Pancreas (tissue), 10 donors: ENCODE measurements at places on chromosomes 12 and 14. TPM values are rescaled to one million over a fixed set of nuclear protein-coding genes. Genes with fewer than 3 reads are reported as not detected.

The EML5 gene
- 1.3 TPM for total RNA-seq

The GLIPR1L1 gene
- not detected for total RNA-seq

The TAS2R7 gene
- total RNA-seq, result not detected

DNA sequence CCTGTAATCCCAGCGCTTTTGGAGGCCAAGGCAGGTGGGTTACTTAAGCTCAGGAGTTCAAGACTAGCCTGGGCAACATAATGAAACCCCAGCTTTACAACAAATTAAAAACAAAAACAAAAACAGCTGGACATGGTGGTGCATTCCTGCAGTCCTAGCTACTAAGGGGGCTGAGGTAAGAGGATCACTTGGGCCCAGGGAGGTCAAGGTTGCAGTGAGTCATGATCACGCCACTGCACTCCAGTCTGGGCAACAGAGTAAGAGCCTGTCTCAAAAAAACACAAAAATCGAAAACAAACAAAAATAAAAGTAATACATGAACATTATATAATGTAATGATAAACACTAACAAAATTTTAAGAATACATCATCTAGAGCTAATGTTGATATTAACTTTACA lies 46.2 kb upstream of the GRIP1 start:
- DNase-seq, result no peak

DNA sequence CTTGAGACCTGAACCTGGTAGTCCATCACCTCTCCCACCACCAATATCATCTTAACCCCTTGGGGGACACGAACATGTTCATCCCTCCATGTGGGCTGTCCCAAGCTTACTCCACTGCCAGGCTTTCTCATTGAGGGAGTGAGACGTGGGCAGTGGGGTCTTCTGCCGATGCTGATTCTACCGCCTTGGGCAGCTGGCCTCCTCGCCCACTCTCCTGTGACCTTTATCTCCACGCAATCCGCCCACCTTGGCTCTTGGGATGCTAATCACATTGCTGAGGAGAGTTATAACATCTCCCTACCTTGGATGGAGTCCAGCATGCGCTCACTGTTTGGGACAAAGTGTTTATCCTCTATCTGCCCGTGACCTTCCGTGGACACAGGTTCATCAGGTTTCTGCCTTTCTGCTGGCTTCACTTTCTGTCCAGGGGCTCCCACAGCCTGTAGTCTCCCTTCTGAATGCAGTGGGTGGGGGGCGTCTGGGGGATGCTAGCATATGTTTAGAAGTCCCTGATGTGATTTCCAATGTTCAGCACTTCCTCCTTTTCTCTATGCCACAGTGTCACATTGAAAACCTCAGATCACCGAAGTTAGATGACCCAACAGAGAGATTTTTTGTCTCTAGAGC lies 53.2 kb upstream of the ESRRB start:
- no peak for DNase-seq

- peak; percentile 48 for DNase-seq
These were observed 212.1 kb downstream of the GXYLT1 start for GRCh38 chr12:41932470-41932991.

DNA sequence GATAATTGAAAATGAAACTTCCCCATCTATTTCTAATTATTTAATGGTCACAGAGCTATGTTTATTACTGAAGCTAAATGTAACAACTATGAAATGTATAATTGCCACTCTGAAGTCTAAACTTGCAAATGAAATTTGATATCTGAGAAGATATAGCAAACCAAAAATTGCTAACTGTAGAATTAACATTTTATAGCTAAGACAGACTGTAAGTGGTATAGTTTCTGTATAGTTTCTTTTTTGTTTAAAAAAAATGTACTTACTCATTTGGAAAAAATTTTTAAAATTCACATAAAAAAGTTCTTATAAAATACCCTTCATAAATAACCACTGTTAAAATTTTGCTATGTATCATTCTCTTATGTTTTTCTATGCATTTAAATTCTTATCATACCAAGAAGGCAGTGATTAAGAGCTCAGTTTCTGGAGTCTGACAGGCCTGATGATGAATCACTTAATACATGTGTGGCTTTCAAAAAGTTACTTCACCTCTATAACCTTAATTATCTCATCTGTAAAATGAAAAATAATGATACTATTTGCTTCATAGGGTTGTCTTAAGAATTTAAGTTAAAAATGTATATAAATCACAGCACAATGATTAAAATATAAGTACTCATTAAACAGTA lies 214.7 kb upstream of the GARIN2 start:
- DNase-seq, result no peak

- no peak for DNase-seq
These were observed 80.1 kb downstream of the PHETA1 start for GRCh38 chr12:111288771-111289170.

- no peak for DNase-seq
These were observed 286.0 kb downstream of the ZFP36L1 start for GRCh38 chr14:68506645-68507419.

GRCh38 chr12:41769810-41770209 lies 374.9 kb downstream of the GXYLT1 start:
- no peak for DNase-seq

DNA sequence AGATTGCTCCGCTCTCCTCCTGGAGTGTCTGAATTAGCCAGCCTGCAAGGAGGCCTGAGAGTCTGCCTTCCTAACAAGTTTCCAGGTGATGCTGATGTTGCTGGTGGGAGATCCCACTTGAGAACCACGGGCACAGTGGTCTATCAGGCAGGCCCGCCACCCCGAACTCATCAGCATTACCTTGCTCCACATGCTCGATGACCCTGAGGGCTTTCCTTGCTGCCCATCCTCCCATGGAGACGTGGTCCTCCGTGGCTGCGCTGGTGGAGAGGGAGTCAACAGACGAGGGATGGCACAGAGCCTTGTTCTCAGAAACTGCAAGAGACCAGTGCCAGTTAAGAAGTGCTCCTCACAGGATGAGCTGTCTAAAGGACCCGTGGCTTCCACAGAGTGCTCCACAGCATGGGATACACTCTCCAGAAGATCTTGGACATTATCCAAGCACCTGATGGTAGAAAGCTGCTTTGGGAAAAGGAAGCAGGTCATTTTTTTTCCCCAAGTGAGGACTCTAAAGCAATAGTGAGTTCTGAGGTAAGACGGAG lies 18.3 kb downstream of the HAL start:
- DNase-seq, result no peak

- peak; percentile 51 for DNase-seq
These were observed 3.4 kb upstream of the ARHGAP5 start for GRCh38 chr14:32073537-32074189.

DNA sequence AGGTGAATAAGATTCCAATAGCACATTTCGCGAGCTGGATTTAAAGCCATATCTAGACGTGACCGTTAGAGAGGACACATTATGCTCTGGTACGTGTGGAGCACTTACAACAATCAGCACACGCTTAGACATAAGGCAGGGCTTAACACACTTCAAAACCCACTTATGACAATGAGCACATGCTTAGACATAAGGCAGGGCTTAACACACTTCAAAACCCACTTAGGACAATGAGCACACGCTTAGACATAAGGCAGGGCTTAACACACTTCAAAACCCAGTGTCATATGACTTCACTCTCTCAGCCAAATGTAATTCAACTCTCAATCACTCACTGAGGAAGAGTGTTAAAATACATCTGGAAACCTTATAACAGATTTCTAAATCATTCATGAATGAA lies 11.2 kb upstream of the PLD4 start:
- DNase-seq, result no peak

DNA sequence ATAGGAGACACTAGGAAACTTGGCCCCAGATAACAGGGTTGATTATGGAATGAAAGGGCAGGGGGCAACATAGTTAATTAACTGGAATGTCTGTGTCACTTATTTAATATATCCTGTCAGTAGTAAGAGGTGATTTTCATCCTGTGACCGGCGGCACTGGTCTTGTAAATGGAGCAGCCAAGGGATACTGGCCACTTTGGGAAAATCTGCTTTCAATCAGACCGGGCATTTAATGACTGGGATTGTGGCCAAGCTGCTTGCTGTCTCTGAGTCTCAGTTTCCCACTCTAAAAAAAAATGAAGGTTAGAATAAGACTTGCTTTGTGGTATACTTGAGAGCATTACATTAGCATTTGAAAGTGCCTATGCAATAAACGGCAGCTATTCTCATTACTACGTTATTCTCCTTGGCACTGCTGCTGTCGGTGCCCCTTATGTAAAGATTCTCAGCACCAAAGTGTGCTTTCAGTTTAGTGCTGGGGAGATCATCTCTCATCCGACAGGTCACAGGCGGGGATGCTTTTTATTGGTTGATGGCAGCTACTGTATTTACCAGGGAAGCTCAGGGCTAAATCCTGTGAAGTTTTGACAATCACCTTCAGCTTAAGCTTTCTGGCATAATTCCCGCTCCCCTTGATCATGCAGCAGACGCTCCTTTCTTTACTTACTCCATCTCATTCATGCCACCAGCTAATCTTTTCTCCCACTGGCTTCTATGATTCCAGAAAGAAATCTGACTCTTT lies 162.1 kb downstream of the ESRRB start:
- DNase-seq, result no peak

DNA sequence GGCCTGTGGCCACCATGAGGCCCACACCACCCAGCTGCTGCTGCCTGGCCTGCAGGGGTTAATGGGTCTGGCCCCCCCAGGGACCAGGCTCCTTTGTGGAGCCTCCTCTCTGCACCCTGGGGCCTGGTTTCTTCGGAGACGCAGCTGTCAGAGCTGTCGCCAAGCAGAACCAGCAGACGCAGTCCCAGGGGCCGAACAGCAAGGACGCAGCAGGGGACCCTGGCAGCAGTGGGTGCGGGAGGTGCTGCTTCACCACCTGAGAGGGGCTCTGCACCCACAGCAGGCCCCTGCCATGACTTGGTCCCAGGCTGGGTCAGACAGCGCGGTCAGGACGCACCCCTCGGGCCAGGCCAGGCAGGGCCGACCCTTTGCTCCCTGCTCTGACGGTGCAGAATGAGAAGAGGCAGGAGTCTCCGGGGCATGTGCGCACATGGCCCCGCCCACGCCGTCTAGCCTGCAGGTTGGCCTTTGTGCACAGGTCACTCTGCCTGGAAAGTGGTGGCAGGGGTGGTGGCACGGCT lies 30.5 kb downstream of the JAG2 start:
- DNase-seq, result peak; percentile 53

DNA sequence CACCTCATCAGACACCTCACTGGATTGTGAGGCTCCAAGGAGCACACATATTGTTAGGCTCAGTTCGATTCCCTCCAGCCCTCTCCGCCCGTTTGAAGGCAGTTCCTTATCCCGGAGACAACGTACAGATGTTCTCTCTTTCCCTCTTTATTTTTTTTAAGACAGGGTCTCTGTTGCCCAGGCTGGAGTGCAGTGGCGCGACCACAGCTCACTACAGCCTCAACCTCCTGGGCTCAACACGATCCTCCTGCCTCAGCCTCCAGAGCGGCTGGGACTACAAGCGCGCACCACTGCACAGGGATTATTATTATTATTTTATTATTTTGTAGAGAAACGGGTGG lies 718 bp upstream of the TROAP start:
- no peak for DNase-seq

- no peak for DNase-seq
These were observed 406.3 kb upstream of the DCN start for GRCh38 chr12:91588874-91589454.
